ENCODE measurements at places on chromosomes 3 and 15. TPM values are rescaled to one million over a fixed set of nuclear protein-coding genes. Genes with fewer than 3 reads are reported as not detected.

- DNase-seq = no peak
- H3K4me3 ChIP-seq = no peak overlapping the region
- H3K36me3 ChIP-seq = no peaks in the 10 kb centered on the region
- no peaks in the 10 kb centered on the region for H3K4me1 ChIP-seq
- no peaks in the 10 kb centered on the region for H3K27me3 ChIP-seq
Observed at GRCh38 chr15:65337436-65338070, 33.1 kb downstream of the RNU5B-1 start.

The SH2D7 gene
- total RNA-seq = not detected

DNA sequence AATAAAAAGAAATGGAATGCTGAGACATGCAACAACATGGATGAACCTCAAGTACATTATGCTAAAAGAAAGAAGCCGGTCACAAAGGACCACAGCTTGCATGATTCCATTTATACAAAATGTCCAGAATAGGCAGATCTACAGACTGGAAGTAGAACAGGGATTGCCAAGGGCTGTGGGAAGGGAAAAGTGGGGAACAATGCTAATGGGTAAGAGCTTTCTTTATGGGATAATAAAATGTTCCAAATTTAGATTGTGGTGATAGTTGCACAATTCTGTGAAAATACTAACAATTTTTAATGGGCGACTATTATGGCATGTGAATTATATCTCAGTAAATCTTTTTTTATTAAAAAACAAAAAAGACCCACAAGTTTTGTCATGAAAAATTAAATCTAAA, 106.2 kb downstream of the TMCO5A start:
- DNase-seq = no peak
- H3K36me3 ChIP-seq = no peaks in the 10 kb centered on the region
- no peaks in the 10 kb centered on the region for H3K4me1 ChIP-seq
- no peak overlapping the region for H3K4me3 ChIP-seq

The CNTN3 gene
- 1.5 TPM for total RNA-seq

The GTF2E1 gene
- 12.2 TPM for total RNA-seq

DNA sequence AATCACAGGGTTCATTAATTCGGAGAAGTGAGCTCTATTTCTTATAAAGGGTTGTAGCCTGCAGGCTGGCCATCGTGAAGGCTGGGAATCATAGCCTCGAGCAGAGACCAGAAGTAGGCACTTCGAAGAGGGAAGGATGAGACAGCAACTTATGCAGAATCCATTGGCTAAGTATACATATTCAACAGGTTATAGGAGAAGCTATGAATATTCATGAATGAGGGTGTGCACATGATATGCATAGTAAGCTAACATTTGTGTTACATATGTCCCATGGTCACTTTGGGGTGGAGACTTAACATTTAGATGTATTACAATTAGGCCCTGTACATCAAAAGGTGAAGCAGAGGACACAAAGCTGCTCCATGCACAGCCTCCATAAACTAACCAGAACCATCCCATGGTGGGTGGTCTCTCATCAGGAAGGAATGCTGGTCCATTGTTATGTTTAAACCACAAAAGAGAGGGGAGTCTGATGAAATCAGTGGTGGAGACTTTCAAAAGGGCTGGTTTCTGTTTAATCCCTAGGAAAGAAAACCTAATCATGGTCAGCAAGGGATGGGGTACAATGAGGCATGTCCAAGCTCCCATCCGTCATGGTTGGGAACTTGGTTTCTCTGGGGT, 80.8 kb upstream of the FHIT start:
- no peaks in the 10 kb centered on the region for H3K36me3 ChIP-seq
- no peak overlapping the region for H3K4me3 ChIP-seq
- H3K27me3 ChIP-seq = no peaks in the 10 kb centered on the region
- no peak overlapping the region for H3K27ac ChIP-seq
- no peak for DNase-seq
- H3K4me1 ChIP-seq = no peaks in the 10 kb centered on the region

- H3K27me3 ChIP-seq = no peaks in the 10 kb centered on the region
- H3K36me3 ChIP-seq = no peaks in the 10 kb centered on the region
- H3K4me1 ChIP-seq = peaks cover 21% of the 10 kb centered on the region
- H3K4me3 ChIP-seq = no peak overlapping the region
Observed at GRCh38 chr3:45628746-45629145, 34.2 kb downstream of the LIMD1 start.
